ENCODE measurements at places on chromosomes 4 and X. TPM values are rescaled to one million over a fixed set of nuclear protein-coding genes. Genes with fewer than 3 reads are reported as not detected.

NSUN7 gene
- total RNA-seq, result 0.09 TPM

TRAPPC2 gene
- 15.2 TPM for total RNA-seq

SPANXD gene
- total RNA-seq, result not detected

MID1 gene
- 0.34 TPM for total RNA-seq

SCOC gene
- total RNA-seq, result 36.7 TPM

FGF5 gene
- not detected for total RNA-seq

GLRA3 gene
- total RNA-seq, result not detected

ANKRD50 gene
- 0.39 TPM for total RNA-seq

FHDC1 gene
- 0.07 TPM for total RNA-seq

SGCB gene
- 21.5 TPM for total RNA-seq

CITED1 gene
- not detected for total RNA-seq

CCNA2 gene
- 74.7 TPM for total RNA-seq

GPR82 gene
- 0.14 TPM for total RNA-seq

HTR2C gene
- not detected for total RNA-seq

TMEM187 gene
- total RNA-seq, result 2.7 TPM

ASB5 gene
- total RNA-seq, result not detected

SOWAHD gene
- total RNA-seq, result 0.59 TPM

NLRP2B gene
- total RNA-seq, result not detected

HMX1 gene
- not detected for total RNA-seq
